ENCODE measurements at places on chromosomes 2 and 18.

- H3K27me3 ChIP-seq, result peaks cover 3% of the 10 kb centered on the region
- no peak for DNase-seq
- peak overlapping the region; percentile 33 for H3K4me3 ChIP-seq
- peaks cover 3% of the 10 kb centered on the region for H3K4me1 ChIP-seq
Measured at GRCh38 chr2:130336150-130336876, 6.4 kb upstream of the IMP4 start.

GRCh38 chr18:56756966-56757365 is 105.8 kb downstream of the WDR7 start:
- H3K27me3 ChIP-seq, result no peaks in the 10 kb centered on the region
- no peaks in the 10 kb centered on the region for H3K36me3 ChIP-seq
- DNase-seq, result no peak
- no peak overlapping the region for H3K27ac ChIP-seq
- no peaks in the 10 kb centered on the region for H3K4me1 ChIP-seq

DNA sequence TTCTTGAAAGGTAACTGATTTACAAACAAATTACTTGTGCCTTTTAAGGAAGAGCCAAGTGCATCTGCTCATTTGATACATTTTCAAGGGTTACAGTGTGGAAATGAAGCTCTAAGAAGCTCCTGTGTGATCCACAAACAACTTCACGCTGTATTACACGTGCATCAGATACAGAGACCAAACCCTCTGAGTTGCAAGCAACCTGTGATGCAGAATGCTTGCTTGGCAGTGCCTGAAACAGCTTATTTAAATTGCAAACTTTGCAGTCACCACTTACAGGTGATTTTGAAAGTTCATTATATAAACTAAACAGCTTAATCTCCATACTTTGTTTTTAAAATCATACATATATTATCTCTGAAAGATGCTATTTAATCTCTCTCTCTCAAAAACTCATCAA is 50.1 kb downstream of the ZEB2 start:
- peaks cover 28% of the 10 kb centered on the region for H3K4me1 ChIP-seq
- DNase-seq, result no peak
- H3K27me3 ChIP-seq, result no peaks in the 10 kb centered on the region
- H3K36me3 ChIP-seq, result peaks cover 44% of the 10 kb centered on the region
- H3K4me3 ChIP-seq, result no peak overlapping the region

DNA sequence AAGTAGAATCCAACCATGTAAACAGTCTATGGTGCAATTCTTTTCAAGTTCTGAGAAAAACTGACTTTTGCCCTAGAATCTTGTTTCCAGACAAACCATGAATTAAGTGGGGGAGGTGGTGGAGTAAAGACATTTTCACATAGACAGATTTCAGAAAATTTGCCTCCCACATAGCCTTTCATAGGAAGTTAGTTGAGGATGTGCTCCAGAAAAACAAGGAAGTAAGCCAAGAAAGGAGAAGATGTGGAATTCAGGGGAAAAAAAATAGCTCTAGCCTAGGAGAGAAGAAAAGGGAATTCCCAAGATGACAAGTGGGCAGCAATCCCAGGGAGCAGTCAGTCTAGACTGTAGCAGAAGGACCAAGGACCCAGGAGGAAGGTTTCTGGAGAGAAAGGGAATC is 17.4 kb downstream of the RUFY4 start:
- H3K27me3 ChIP-seq, result no peaks in the 10 kb centered on the region
- no peak overlapping the region for H3K27ac ChIP-seq
- H3K36me3 ChIP-seq, result no peaks in the 10 kb centered on the region
- H3K4me3 ChIP-seq, result no peak overlapping the region
- peaks cover 2% of the 10 kb centered on the region for H3K4me1 ChIP-seq
- DNase-seq, result no peak

- DNase-seq, result no peak
- peaks cover 2% of the 10 kb centered on the region for H3K36me3 ChIP-seq
- no peaks in the 10 kb centered on the region for H3K4me1 ChIP-seq
- no peak overlapping the region for H3K4me3 ChIP-seq
- H3K27me3 ChIP-seq, result no peaks in the 10 kb centered on the region
Measured at GRCh38 chr18:79917853-79918614, 33.4 kb downstream of the SLC66A2 start.

GRCh38 chr2:36820942-36821605 is 124.6 kb downstream of the VIT start:
- H3K36me3 ChIP-seq, result no peaks in the 10 kb centered on the region
- no peaks in the 10 kb centered on the region for H3K27me3 ChIP-seq
- H3K4me3 ChIP-seq, result no peak overlapping the region
- H3K4me1 ChIP-seq, result peaks cover 6% of the 10 kb centered on the region

- DNase-seq, result no peak
- H3K27me3 ChIP-seq, result no peaks in the 10 kb centered on the region
- H3K36me3 ChIP-seq, result no peaks in the 10 kb centered on the region
- no peaks in the 10 kb centered on the region for H3K4me1 ChIP-seq
- no peak overlapping the region for H3K4me3 ChIP-seq
Measured at GRCh38 chr2:180356676-180357075, 349.6 kb upstream of the CWC22 start.

GRCh38 chr2:112784199-112785189 is at the start of gene IL1A:
Gene IL1A, minus strand, starts transcription at chr2:112784493. Its CDS starts 723 bp downstream, at chr2:112783770.
- no peaks in the 10 kb centered on the region for H3K27me3 ChIP-seq
- DNase-seq, result peak; percentile 56
- H3K27ac ChIP-seq, result no peak within 1 kb of the TSS
- no peaks in the 10 kb centered on the region for H3K36me3 ChIP-seq

DNA sequence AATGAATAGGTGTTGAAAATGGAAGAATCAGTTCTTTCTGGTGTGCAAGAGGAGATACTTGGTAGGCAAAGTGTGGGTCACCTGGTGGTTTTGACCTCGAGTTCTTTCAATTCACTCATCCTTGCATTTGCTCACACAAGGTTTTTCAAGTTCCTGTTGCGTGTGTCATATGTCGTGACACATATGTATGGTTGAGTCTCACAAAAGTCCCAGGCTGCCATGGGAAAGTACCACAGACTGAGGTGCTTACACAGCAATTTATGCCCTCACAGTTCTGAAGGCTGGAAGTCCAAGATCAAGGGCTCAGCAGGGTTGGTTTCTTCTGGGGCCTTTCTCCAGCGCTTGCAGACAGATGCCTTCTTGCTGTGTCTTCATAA is 64.4 kb downstream of the NCK2 start:
- H3K4me3 ChIP-seq, result no peak overlapping the region
- no peak overlapping the region for H3K27ac ChIP-seq
- DNase-seq, result no peak

GRCh38 chr2:10688921-10689807 is 611 bp downstream of the NOL10 start:
- peak overlapping the region; percentile 95 for H3K4me3 ChIP-seq
- peak; percentile 14 for DNase-seq
- peak overlapping the region; percentile 30 for H3K27ac ChIP-seq
- peaks cover 2% of the 10 kb centered on the region for H3K4me1 ChIP-seq

DNA sequence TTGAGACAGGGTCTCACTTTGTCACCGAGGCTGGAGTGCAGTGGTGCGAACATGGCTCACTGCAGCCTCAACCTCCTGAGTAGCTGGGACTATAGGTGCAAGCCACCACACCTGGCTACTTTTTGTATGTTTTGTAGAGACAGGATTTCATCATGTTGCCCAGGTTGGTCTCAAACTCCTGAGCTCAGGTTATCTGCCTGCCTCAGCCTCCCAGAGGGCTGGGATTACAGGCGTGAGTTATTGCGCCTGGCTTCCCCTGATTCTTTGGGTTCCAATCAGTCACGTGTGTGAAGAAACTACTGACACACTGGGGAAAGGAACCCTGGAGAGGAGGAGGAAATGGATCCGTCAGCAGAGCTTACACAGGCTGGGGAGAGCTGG is 22.3 kb upstream of the RAB10 start:
- no peak overlapping the region for H3K4me3 ChIP-seq
- peaks cover 13% of the 10 kb centered on the region for H3K4me1 ChIP-seq
- H3K36me3 ChIP-seq, result no peaks in the 10 kb centered on the region

DNA sequence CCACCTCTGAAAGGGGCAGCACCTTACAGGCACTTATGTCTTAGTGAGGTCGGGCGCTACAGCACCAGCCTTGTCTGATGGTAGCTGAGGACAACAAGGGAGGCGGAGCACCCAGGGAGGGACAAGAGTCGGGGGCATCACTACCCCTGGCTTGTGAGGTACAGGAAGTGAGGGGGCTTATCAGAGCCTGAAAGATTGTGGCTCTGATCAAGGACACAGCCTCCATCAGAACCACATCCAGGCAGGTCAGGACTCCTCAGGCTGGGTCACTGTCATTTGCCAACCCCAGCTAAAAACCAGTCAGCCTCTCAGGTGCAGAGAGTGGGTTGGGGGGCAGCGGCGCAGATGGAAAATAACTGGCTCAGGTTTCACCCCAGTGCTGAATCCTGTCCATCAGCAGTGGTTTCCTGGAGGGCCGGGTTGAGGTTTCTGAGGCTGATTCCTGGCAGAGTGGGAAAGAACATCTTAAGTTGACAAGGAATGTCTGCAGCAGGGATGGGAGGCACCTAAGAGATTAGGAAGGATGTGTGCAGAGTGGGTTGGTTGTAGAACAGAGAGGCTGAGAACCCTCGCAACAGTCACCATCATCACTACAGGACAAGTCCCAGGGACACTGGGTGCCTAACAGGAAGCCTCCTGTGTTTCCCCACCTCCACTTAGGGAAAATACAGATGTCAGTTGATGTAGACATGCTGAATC is 45.3 kb downstream of the FBLN7 start:
- no peak overlapping the region for H3K27ac ChIP-seq
- no peak overlapping the region for H3K4me3 ChIP-seq
- H3K4me1 ChIP-seq, result no peaks in the 10 kb centered on the region
- no peaks in the 10 kb centered on the region for H3K27me3 ChIP-seq
- H3K36me3 ChIP-seq, result no peaks in the 10 kb centered on the region

DNA sequence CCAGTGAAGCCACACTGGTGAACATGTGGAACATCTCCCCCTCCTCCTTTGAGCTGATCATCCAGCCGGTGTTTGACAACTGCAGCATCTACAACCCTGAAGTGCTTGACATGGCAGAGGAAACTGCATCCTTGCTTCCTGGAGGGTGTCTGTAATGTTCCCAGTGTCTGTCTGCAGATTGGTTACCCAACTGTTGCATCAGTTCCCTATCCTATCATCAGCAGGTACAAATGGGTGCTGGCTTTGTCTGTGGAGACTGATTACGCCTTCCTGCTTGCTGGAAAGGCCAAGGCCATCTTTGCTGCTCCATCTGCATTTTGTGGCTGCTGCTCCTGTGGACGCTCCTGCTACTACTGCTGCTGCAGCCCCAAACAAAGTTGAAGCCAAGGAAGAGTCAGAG is 83.5 kb downstream of the SKA1 start:
- no peaks in the 10 kb centered on the region for H3K36me3 ChIP-seq
- no peak for DNase-seq
- no peak overlapping the region for H3K27ac ChIP-seq
